NCI-H460 (cell line): ENCODE measurements at places on chromosomes 12 and 14.

DNA sequence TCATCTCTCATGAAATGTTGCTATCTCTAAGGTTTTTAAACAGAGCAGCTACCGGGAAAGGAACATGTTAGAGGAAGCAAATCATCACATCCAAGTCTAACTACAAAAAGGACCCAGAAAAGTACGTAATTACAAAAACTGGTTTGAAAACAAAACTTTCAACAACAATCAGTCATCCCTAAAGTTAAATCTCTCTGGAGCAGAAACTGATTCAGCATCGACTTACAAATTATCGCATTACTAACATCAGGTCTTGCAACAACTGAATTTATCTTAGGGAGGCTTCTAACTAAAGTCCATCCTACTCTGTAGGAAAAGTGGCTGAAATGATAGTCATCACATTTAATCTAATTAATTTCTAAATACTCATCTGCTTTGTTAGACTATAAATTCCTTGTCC is 137.0 kb downstream of the MED13L start:
- DNase-seq: no peak

GRCh38 chr14:95456281-95456680 is 60.2 kb downstream of the SYNE3 start:
- DNase-seq: no peak

GRCh38 chr12:110721570-110721969 is 21.1 kb downstream of the PPP1CC start:
- no peak for DNase-seq

- DNase-seq: peak; percentile 56
These were observed 13.0 kb downstream of the FGD6 start for GRCh38 chr12:95204141-95204866.

- no peak for DNase-seq
These were observed 50.8 kb downstream of the ARL1 start for GRCh38 chr12:101356794-101357193.

DNA sequence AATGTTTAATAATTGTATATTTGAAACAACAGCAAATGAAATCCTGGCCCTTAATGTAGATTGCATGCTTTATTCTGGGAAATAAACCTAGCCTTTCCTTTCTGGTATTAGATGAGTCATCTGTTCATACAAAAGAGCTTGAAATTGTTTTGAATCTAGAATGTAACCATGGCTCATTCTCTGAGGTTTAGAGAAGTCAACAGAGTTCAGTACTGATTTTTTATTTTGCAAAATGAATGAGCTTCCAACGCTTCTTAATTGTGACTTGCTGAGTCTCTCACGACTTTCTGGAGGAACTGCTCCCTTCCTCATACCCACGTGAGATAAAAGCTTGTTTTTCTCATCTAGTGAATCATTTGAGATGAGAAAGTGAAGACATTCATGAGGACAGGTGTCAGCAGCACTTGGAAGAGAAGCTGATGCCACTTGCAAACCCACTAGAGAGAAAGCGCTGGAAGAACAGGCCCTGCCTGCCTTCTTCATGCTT is 509.6 kb downstream of the VRK1 start:
- DNase-seq: no peak

DNA sequence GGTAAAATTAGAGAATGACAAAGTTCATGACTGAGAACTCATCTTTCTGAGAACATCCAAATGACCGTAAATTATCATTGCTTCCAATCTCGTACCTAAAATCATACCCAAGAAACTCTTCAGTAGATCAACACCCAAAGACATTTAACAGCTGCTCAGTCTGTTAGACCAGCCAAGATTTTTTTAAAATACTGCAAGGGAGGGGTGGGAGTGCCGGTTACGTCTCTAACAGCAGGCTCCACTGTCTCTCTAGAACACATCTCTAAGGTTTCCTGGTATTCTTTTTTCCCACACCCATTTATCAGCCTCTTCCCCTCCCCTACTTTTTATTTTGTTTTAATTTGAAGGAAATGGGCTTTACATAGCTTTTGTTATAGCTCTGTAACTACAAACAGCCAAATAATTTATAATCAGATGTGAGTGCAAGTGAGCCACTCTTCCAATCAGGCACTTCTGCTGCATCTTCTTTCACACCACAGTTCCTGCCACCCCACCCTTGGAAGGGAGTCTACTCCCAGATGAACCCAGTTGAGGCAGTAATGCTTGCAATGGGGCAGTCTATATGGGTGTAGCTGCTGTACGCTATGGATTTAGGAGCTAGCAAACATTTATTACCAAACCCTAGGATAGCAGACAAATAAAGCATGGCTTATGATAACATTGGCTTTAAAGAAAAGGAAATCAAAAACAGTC is 21.9 kb downstream of the PTPRB start:
- DNase-seq: no peak

- DNase-seq: no peak
These were observed 8.9 kb upstream of the LIN7A start for GRCh38 chr12:80946591-80946990.

GRCh38 chr12:94811611-94812010 is 161.3 kb upstream of the TMCC3 start:
- DNase-seq: no peak

DNA sequence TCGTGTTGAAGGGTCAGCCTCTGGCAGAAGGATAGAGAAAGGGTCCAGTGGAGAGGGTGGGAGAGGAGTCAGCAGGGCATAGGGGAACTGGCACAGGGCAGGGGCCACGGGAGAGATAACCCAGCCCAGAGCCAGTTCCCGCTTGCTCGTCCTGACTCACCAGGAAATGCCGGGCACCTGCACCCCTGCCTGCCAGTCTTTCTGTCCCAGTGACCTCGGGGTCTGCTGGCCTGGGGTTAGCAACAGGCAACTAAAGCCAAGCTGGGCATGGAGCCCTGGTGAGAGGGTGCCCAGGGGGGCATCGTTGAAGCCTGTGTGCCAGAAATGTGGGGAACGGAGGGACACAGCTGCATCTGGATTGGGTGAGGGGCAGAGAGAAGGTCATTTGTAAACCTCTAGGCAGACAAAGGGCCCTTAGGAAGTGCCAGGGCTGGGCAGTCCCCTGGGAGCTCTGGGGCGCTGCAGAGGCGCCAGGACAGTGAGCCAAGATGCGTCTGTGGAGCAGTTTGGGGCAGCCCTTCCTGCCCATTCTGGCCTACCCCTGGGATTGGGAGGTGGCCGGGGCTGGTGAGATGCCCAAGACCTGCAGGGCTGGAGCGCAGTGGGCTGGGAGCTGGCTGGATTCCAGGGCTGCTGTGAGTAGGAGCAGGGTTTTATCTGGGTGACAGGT is 5.5 kb downstream of the TNFAIP2 start:
- DNase-seq: no peak

DNA sequence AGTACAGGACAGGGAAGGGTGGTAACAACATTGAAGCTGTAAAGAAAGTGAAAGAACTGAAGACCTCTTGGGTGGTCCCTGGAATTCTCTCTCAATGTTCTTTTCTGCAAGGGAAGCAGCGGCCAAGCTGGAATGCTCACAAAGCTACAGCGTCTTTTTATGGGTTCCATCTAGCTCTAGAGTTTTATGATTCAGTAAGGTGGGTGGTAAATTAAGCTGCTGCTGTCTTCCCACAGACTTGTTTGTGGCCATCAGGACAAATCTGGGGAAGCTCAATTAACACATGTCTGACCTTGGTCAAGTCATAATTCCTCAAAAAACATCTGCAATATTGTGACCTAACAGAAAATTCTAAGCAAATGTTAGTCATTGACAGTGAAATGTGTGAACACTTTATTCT is 139.1 kb downstream of the MED13L start:
- DNase-seq: no peak

- no peak for DNase-seq
These were observed 3.4 kb downstream of the NACA start for GRCh38 chr12:56721721-56722120.

- no peak for DNase-seq
These were observed 192.5 kb upstream of the PWP1 start for GRCh38 chr12:107493135-107493494.

- no peak for DNase-seq
These were observed 321 bp upstream of the USP30 start for GRCh38 chr12:109052097-109052413.

- no peak for DNase-seq
These were observed 97.1 kb downstream of the SCAF11 start for GRCh38 chr12:45893240-45893639.

DNA sequence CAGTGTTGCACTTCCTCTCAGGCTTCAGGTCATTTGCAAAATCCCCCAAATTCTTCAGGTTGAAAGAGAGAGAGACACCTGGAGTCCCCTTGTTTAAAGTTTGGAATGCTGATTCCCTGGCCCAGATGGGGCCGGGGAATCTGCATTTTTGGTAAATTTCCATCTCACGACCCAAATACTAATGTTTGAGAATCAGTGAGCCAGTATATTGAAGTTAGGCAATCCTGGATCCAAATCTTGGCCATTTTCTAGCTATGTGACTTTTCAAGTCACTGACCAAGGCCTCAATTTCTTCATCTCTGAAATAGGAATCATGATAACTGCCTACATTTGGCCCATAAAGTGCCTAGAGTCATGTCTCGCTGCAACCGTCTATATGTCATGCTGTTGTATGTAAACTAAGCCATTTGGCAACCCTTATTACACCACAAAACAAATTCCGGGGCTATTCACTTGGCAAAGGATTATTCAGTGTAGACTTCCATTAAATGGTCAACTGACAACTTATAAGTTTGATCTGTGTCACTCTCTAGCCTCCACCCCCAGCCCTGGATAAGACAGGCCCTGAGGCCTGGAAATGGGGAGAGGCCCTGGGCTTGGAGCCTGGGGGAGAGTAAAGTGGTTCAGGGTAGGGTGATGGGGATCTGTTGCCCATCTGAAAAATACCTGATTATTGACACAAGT is 3.7 kb upstream of the ZFP36L1 start:
- no peak for DNase-seq

DNA sequence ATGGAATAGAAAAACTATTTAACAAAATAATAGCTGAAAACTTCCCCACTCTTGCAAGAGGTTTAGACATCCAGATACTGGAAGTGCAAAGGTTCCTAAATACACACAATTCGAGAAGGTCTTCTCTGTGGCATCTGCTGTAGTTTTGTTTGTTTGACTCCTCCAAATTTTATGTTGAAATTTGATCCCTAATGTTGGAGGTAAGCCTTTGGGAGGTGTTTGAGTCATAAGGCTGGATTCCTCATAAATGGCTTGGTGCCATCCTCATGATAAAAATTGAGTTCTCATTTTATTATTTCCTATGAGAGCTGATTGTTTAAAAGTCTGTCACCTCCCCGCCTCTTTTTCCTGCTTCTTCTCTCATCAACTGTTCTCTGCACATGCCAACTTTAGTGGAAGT is 182.7 kb downstream of the MYRFL start:
- DNase-seq: no peak

GRCh38 chr14:88793259-88793625 is 489 bp upstream of the EML5 start:
- DNase-seq: no peak

GRCh38 chr12:46005823-46006222 is 15.4 kb upstream of the SCAF11 start:
- DNase-seq: no peak
